ENCODE measurements at places on chromosomes 13 and 19.

DNA sequence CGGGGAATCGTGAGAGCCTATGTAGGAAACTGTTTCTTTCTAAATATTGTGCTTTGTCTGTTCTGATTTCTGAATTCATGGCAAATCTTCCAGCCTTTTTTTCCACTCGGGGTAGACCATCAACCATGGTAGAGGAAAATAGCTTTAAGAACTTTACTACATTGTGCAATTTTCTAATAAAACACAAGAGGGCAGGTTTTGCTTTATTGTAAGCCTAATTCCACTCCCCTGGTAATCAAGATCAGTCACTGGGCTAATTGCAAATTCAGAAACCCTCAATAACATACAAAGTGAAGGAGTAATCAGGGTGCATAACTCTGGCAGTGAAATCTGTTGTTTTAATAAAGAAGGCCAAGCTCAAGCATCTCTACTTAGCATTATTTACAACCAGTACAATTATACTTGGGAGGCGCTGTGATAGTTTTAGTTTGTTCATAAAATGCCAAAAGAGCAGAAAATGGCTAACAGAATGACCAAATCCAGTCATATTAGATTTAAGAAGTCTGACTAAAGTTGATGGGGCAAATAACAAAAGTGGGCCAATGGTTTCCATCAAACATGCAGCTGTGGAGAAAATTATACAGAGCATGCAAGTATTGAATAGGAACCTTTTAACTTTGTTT lies 43.8 kb downstream of the DCT start:
- DNase-seq = peak; percentile 43

- DNase-seq = no peak
These were observed 634 bp upstream of the DIAPH3 start for GRCh38 chr13:60164234-60164889.

GRCh38 chr19:14116525-14116917 lies 1.0 kb downstream of the PRKACA start:
- no peak for DNase-seq

DNA sequence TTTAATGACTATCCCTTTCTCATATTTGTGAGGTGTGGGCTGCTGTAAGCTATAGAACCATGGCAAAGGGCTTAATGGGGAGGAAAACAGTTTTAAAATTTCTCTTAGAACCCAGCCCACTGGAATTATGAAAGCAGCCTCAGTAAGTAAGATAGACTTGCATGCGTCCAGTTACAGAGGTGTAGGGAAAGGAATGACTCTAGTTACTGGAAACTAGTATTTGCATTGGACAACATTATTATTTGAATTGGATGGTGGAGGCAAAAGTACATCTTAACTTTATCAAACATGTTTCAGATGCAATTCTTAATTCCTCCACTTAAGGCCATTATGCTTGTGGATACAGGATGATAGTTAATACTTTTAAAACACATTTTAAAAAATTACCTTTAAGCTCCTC lies 292.9 kb downstream of the SPRY2 start:
- no peak for DNase-seq

- DNase-seq = no peak
These were observed 15.1 kb downstream of the HPN start for GRCh38 chr19:35056513-35057063.

GRCh38 chr19:55053735-55054134 lies 9.2 kb downstream of the RDH13 start:
- no peak for DNase-seq

- no peak for DNase-seq
These were observed 338.5 kb downstream of the ZNF536 start for GRCh38 chr19:30710721-30711120.

- peak; percentile 67 for DNase-seq
These were observed 4.7 kb upstream of the PRMT1 start for GRCh38 chr19:49672131-49672919.

DNA sequence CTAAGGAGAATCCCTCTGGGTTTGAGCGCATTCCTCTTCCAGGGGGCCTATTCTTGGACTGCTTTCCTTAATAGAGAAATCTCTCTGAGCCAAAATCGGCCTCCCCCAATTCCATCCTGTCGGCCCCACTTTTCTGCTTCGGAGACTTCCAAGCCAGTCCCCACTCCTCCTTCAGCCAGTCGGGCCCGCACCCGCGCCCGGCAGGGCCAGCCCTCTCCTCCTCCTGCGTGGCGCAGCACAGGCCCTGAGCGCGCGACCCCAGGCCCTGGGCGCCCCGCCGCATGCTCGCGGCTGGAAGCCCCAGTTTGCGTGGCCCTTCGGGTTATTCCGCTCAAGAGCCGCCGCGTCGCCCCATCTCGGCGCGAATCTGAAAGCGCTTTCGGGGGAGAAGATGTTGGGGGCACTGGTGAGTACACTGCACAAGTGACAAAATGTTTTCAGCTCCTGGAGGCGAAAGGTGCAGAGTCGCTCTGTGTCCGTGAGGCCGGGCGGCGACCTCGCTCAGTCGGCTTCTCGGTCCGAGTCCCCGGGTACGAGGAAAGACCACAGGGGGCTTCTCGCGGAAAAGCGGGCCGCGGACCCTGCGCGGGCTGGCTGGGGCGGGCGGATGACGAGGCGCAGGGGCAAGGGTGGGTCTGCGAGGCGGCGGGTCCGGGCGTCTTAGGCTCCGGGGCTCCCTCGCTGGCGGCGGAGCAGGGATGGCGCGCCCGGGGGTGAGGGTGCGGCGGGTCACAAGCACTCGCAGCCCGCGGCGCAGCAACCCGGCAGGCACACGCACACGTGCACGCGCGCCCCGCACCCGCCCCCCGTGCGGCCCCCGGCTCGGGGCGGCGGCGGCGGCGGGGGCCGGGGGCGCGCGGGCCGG lies at the start of gene IL17D:
IL17D (plus strand) TSS at position 785 of the 865 bp plus-strand sequence. CDS start 303 bp downstream, outside the sequence.
- no peak for DNase-seq

DNA sequence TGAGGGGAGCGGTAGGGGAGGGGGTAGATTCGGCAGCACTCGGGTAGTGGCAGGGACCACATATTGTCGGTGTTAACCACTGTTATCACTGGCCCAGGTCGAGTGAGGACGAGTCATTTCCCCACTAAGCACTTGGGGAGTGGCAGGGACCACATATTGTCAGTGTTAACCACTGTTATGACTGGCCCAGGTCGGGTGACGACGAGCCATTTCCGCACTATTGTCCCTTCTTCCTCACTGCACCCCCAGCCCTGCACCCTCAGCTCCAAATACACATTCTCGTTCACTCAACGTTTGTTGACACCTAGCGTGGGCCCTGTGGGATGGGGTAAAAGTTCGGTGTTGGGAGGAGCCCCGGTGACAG lies 467 bp upstream of the CLN5 start:
- DNase-seq = no peak

- peak; percentile 99 for DNase-seq
These were observed 1.3 kb downstream of the HMG20B start for GRCh38 chr19:3573858-3574637.

GRCh38 chr19:40799558-40800338 lies 757 bp downstream of the EGLN2 start:
- peak; percentile 68 for DNase-seq

DNA sequence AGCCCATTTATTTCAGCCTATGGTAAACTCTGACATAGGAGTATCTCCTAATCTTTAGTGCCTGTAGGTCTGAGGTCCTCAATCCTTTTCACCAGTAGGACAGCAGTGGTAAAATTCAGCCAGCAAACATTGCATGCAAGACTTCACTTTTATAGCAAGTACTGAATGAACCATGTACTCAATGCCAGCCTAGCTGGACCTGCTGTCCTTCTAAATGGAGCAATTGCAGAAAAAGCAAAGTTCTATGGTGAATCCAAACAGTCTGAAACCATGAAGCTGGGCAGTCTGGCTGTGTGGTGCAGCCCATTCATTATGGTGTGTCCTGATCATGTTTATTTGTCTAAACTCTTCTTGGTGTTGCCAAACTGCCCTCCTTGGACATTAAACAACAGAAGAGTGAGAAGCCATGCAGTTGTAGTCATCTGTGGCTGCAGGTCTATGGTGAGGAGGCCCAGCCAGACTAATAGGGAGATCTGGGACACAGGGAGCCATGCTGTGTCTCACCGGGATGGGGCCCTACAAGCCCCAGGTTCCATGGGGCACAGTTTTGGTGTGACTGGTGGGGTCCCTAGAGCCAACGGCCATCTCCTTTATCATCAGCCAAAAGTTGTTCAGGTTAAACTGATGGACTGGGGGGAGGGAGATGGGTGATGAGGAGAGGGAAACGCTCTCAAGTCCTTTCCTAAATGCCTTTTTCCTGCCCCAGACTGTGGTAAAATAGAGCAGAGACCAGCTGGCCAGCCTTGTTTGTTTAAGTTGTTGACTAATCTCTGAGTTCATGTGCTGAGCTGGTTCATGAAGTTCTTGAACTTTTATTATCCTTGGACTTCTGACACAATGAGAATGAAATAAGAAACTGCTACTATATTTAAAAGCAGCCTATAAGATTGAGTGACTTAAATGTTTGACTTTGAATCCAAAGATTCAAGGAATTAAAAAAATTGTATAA lies 20.6 kb upstream of the TNFSF11 start:
- DNase-seq = no peak

DNA sequence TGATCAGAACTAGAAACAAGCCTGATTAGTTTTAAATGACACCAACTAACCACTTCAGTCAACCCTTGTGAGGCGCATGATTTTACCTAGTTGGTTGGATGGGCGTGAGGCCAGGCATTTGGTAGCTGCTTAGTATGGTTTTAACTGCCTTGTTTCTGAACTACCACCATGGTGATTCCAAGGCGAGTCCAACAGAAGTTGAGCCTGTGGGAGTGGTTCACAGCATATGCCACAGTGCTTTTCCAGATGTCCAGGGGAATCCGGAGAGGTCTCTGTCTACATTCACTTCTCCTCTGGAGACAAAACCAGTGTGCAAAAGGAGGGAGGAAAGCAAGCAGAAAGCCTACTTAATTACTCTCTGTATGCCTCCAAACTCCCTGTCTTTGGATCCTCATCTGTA lies 524.1 kb downstream of the GPC6 start:
- no peak for DNase-seq

- DNase-seq = no peak
These were observed 22.3 kb upstream of the STARD13 start for GRCh38 chr13:33307843-33308242.

GRCh38 chr13:113000575-113000974 lies 31.6 kb downstream of the MCF2L start:
- DNase-seq = no peak

- DNase-seq = no peak
These were observed 101.1 kb upstream of the FRY start for GRCh38 chr13:31930490-31930889.

GRCh38 chr13:23469951-23470421 lies 36.5 kb upstream of the SACS start:
- no peak for DNase-seq

DNA sequence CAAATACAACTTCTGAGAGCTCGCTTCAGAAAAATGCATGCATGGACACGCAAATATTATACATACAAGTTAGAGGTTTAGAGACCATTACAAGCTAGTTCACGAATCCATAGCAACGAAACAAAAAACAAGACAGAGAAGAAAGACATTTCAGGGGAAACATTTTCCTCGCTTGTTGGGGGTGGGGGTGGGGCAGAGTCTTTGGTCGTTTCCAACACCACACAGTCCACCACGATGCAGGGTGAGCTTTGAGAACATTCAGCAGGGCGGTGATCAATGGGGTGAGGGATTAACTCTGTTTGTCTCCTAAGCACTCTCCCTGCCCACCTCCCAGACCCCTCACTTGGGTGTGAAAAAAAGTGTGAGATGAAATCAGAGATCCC lies 651 bp downstream of the OXGR1 start:
- DNase-seq = no peak

DNA sequence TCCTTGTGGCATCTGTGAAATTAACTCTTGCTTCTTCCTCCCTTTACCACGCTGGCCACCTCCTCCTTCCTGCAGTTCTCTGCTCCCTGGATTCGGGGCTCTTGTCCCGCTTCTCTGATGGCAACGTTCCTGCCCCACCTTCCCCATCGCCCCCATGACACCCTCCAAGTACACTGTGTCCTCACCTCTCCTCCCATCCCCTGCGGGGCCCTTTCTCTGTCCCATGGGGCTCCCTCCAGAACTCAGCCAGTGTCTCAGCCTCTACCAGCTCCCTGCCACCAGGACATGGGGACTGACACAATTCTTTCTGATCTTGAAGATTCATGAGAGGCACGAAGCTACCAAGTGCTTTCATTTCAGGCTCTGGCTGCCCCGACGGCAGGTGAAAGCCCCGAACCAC lies 9.1 kb downstream of the CARS2 start:
- no peak for DNase-seq

Data from inflammatory macrophage (primary cell).